ENCODE measurements at places on chromosomes 5 and 9.
A peak's percentile ranks its signal among the peaks of the same experiment; 100 is the strongest.

DNA sequence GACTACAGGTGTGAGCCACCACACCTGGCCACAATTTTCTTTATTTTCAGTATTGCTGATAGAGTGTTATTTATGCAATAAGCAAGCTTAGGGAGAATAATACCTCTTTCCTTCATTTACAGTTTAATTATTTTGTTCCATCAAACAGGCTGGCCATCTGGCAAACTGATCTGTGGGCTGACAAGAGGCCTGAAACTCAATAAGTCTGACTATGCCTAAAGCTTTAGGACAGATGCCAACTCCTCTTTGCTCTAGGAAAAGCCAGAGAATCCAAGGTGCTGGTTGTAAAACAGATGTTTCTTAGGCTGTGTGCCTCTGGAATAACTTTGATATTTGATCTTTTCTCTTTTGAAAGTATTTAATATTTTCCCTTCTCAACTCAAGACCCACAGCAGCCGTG is 98.4 kb downstream of the TARS1 start:
- no peak for DNase-seq

DNA sequence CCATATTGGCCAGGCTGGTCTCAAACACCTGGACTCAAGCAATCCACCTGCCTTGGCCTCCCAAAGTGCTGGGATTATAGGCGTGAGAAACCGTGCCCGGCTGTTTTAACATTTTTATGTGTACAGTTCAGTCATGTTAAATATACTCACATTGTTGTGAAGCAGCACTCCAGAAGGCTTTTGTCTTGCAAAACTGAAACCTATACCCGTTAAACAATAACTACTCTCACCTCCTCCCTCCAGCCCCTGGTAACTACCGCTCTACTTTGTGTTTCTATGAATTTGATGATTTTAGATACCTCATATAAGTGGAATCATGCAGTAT is 23.1 kb upstream of the SHB start:
- DNase-seq, result no peak

- no peak for DNase-seq
Observed at GRCh38 chr5:43037636-43038495, 2.3 kb downstream of the ANXA2R start.

GRCh38 chr5:36360307-36360706 is 58.6 kb upstream of the RANBP3L start:
- DNase-seq, result no peak

DNA sequence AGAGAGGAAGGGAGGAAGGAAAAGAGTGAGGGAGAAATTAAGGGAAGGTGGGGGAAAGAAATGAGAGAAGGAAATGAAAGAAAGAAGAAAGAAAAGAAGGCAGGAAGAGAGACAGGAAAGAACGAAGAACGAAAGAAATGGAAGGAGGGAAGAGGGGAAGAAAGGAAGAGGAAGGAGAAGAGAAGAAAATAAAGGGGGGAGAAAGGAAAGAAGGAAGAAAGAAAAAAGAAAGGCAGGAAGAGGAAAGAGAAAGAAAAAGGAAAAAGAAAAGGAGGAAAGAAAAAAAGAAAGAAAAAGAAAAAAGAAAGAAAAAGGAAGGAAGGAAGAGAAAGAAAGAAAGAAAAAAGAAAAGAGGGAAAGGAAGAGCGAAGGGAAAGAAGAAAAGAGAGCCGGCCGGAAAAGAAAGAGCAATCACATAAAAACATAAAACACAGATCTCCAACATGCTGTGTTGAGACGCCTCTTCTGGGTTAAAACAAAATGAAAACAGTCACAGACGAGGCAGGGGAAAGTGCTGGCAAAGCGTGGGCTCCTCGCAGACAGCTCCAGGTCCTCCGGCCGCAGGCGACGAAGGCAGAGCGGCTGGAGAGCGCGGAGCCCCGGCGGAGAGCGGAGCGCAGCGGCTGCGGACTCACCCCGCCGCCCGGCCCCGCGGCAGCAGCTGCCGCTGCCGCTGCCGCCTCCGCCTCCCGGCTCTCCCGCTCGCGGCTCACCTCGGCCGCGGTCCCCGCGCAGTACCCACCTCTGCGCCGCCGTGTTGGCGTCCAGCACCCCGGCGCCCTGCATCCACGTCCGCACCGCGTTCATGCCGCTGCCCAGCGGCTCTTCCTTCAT is 896 bp downstream of the EBF1 start:
- peak; percentile 57 for DNase-seq

- DNase-seq, result peak; percentile 0
Observed at GRCh38 chr5:152990649-152991048, 499.8 kb upstream of the GRIA1 start.

DNA sequence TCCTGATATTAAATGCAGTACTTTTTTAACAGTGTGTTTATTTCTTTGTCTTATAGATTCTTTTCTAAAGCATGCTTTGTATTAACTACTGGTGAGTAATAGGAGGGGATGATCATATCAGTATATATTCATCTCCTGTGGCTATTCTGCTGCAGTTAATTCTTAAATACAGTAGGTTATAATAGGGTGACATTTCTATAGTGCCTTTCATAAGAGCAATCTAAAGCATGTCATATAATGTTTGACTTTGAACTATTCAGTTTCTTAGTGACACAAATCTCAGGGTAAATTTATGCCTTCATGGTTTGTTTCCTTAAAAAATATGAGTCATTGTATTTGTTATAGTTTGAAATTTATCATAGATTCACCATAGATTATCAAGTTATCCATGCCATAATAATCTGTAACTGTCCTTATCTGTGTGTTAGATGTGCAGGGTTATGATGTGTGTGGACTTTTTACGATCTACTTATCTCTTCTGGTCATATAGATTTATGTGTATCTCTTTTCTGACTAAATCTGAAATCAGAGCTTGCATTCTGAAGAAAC is 1019.5 kb downstream of the NR2F1-AS1 start:
- no peak for DNase-seq

- no peak for DNase-seq
Observed at GRCh38 chr9:99513441-99514112, 291.5 kb downstream of the SEC61B start.

GRCh38 chr9:32413424-32413823 is 29.0 kb downstream of the ACO1 start:
- no peak for DNase-seq

DNA sequence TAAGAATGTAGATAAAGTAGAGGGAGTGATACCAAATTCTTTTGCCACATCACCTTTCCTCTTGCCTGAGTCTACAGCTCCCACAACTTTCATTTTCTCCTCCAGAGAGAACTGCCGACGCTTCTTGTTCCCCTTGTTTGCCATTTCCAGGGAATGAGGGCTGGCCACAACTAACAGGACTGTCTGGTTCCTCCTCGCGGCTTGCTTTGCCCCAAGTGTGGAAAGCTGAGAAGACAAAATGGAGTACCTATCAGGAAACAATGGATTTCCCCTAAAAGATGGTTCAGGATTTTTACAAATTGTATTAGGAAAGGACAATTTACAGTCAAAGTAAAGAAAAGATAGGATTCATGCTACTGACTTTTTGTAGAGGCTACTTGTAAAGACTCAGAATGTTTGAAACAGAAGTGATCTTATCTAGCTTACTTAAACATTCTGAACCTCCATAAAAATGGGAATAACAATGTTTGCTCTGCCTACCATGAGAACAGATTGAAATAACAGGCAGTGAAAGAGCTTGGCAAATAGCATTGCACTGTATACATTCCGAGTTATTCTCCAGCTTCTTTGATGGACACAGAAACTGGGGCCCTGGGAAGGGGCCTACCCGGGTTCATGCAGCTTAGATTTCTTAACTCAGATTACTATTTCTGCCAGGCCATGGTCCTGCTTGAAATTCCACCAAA is 4.1 kb downstream of the TIGD6 start:
- no peak for DNase-seq

DNA sequence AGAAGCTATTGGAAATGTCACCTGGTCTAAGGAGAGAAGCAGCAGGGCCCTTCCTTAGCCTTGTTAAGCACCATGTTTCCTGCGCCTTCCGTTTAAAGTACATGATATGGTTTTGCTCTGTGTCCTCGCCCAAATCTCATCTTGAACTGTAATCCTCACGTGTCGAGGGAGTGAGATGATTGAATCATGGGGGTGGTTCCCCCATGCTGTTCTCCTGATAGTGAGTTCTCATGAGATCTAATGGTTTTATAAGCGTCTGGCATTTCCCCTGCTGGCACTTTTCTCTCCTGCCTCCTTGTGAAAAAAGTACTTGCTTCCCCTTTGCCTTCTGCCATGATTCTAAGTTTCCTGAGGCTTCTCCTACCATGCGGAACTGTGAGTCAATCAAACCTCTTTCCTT is 49.7 kb downstream of the PRDM6 start:
- no peak for DNase-seq

- DNase-seq, result no peak
Observed at GRCh38 chr5:59025734-59026133, 442.9 kb downstream of the RAB3C start.

DNA sequence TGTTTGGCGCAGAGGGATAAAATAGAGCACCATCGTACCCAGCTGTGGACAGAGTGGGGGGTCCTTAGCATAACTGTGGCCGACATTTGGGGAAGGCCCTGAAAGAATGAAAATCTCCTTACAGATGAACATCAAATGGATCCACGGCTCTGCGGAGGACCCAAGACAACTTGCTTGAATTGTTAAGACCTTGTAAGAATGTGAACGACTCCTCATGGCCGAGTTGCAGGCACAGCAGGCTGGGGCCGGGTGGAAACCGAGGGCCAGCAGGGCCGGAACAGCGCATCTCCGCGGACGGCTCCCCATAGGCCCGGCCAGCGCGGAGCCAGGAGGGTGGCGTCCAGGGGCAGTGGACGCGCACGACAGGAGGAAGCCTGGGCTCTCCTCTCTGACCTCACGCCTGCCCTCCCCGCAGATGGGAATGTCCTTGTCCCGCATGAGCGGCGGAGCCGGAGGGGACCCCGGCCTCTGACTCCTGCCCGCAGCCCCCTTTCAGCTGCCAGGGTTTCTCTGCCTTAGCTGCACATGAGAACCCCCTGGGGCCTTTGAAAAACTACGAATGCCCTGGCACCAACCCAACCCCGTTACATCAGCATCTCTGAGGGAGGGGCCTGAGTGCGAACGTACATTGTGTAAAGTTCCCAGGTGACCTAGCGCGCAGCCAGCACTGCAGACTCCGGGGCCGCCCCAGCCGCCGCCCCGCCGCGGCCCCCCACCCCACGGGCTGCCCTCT is 36.2 kb upstream of the PTCH1 start:
- peak; percentile 59 for DNase-seq

DNA sequence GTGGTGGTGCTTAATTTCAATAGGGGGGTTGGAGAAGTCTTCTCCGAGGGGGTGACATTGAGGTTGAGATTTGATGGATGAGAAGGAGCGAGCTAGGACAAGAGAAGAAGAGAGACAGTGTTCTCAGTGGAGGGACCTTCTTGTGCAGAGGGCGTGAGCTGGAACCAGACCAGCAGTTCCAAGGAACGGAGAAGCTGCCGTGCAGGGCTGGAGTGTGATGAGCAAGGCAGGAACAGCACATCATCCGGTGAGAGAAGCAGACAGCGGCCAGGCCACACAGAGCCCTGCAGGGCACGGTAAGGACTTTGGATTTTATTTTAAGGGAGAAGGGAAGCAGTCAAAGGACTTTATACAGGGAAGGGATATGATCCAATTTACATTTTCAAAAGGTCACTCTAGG is 206.9 kb downstream of the MELK start:
- no peak for DNase-seq

- DNase-seq, result no peak
Observed at GRCh38 chr5:157987259-157987658, 128.3 kb upstream of the CLINT1 start.

GRCh38 chr5:127950707-127951391 is 132.7 kb upstream of the SLC12A2 start:
- no peak for DNase-seq

Data from NCI-H1436 (cell line).